ENCODE measurements at places on chromosomes 6 and 20. TPM values are rescaled to one million over a fixed set of nuclear protein-coding genes. Genes with fewer than 3 reads are reported as not detected.

Gene GNMT
- not detected for total RNA-seq

Gene TNNC2
- not detected for total RNA-seq

Gene CLVS2
- total RNA-seq: not detected

Gene MPIG6B
- total RNA-seq: not detected

Gene LY6G6D
- total RNA-seq: not detected

Gene HCK
- 0.13 TPM for total RNA-seq

Gene IMPG1
- not detected for total RNA-seq

Gene CEP162
- 3.4 TPM for total RNA-seq

Gene CALHM4
- under 0.01 TPM for total RNA-seq

Gene COL19A1
- not detected for total RNA-seq

Gene OR2J3
- total RNA-seq: not detected

Gene GPR31
- not detected for total RNA-seq

Gene TCF15
- total RNA-seq: not detected

Gene COX4I2
- total RNA-seq: not detected
